Activated T-cell treated with anti-CD3 and anti-CD28 coated beads, Interleukin-2, amount 50 U/mL, for 72 hours (primary cell): ENCODE measurements at places on chromosomes 3 and 15.
A peak's percentile ranks its signal among the peaks of the same experiment; 100 is the strongest.

GRCh38 chr3:124967964-124968363 lies 33.4 kb upstream of the MUC13 start:
- DNase-seq: no peak

- no peak for DNase-seq
Observed at GRCh38 chr15:52912172-52912571, 122.0 kb upstream of the ONECUT1 start.

GRCh38 chr3:169772305-169772896 lies 795 bp upstream of the MYNN start:
- no peak for DNase-seq

DNA sequence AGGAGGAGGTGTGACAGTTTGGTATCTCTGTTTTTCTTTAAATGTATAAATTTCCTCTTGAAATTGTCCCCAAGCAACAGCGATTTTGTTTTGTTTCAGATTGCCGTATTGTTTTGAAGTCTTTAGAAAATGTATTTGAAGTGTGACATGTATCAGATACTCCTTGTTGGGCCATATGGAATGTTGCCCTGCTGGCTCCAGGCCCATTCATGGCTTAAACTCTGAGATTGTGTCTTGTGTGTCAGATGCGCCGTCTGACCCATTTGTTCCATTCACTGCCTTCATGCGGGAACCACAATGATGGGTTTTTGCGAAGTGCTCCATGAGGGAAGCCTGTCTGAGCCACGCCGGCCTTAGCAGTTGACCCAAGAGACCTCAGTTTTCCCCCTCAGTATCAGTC lies 75.2 kb upstream of the ADAMTSL3 start:
- no peak for DNase-seq

DNA sequence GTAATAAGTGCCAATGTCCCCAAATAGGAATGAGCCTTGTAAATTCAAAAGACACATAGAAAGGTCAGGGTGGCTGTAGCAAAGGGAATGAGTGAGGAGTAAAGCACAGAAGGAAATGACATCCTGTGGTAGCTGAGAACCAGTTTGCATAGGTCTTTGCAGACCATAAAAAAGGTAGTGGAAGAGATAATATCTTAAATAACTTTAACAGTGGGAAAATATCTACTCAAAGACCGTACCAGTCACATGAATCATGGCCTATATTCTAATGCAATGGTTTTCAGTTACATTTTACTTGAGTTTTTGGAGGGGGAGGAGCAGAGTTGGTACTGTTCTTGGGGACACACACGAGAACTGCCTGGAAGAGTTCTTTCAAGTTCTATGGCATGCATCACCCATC lies 297.3 kb upstream of the ADAMTS9 start:
- no peak for DNase-seq

DNA sequence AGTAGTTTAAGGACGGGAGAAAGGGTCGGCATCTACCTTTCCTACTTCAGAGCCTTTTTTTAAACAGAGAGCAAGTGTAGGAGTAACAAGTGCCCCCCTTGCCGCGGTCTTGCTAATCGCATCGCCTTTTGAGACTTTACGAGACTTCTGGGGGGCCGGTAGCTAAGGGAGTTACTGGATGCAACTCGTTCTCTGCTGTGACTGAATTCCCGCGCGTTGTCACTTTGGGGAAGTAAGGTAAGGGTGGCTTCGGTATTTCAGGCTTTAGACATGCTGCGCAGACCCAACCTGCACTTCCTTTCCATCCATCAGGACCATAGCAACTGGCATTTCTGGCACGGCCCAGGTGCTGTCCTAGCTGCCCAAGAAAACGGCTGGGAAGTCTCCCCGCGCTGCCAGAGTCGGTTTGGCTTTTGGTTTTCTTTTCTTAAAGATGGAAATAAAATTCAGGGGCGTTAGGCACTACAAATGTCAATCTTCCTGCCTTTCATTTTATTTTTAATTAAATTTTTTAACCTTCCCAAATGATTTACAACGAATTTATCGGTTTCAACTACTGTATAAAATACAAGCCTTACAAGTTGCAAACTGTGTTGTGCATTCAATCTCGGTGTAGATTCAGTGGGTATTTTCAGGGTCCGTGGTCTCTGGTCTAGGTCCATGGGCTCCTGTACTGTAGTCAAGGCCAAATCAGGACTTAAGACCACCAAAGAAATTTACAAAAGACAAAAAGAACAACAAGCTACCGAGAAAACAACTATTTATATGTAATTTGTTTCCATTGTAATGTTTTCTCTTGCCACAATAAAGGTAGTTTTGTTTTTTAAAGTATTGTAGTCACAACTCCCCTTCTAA lies 3.5 kb downstream of the MECOM start:
- no peak for DNase-seq

- DNase-seq: no peak
Observed at GRCh38 chr3:132008837-132009236, 26.0 kb downstream of the CPNE4 start.

DNA sequence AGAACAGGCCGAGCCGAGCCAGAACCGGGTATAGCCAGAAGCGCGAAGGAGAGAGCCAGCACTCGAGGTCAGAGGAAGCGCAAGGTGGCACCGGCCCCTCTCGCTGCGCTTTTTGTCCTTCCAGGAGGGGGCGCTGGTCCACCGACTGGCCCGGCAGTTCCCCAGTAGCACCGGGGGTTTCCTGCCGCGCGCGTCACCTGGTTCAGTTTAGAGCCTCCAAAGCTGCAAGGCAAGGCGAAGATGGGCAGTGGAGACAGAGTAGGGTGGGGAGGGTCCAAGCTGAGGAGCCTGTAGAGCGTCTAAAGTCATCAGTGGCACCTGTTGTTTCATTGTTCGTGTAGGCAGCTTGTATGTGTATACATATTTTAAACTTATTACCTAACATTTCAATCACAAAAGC lies 7.6 kb upstream of the NR2E3 start:
- DNase-seq: peak; percentile 70

DNA sequence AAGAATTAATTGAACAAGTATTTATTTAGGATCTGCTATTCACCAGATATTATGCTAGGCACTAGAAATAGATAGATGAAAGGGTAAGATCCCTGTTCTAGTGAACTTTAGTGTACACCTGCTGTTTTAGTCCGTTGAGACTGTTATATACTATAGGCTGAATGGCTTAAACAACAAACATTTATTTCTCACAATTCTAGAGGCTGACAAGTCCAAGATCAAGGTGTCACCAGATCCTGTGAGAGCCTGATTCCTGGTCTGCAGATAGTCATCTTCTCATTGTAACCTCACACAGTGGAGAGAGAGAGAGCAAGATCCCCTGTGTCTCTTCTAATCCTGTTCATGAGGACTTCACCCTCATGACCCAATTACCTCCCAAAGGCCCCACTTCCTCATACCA lies 281.4 kb upstream of the KCNH8 start:
- no peak for DNase-seq

GRCh38 chr3:194399166-194399565 lies at the start of gene GP5:
Gene GP5 (minus strand): TSS chr3:194399266. CDS start chr3:194398282, 984 bp downstream.
- DNase-seq: no peak

DNA sequence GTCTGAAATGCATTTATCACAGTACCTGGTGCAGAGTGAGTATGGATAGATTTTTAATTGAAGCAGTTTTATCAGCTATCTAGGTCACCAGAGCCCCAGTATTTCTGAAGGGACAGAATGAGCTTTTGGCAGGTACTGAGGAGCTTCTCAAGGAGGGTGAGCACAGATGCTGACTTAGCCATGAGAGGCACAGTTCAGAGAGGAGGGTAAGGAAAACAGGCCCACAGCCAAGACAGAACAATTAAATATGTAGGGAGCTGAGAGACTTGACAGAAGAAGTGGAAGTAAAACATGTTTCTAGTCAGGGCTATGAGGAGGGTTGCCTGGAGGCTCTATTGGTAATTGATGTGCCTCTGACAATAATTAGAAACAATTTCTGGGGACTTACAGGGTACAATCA lies 20.1 kb downstream of the ZNF80 start:
- DNase-seq: no peak
